ENCODE measurements at places on chromosomes 13 and 19.

GRCh38 chr13:98977568-98978265 is at the start of gene DOCK9:
DOCK9 (minus strand) TSS chr13:98978064; CDS start chr13:98977909, 155 bp downstream.
- peaks cover 3% of the 10 kb centered on the region for H3K4me1 ChIP-seq
- H3K27ac ChIP-seq, result no peak within 1 kb of the TSS
- no peaks in the 10 kb centered on the region for H3K27me3 ChIP-seq
- H3K4me3 ChIP-seq, result peak within 1 kb of the TSS; percentile 4

DNA sequence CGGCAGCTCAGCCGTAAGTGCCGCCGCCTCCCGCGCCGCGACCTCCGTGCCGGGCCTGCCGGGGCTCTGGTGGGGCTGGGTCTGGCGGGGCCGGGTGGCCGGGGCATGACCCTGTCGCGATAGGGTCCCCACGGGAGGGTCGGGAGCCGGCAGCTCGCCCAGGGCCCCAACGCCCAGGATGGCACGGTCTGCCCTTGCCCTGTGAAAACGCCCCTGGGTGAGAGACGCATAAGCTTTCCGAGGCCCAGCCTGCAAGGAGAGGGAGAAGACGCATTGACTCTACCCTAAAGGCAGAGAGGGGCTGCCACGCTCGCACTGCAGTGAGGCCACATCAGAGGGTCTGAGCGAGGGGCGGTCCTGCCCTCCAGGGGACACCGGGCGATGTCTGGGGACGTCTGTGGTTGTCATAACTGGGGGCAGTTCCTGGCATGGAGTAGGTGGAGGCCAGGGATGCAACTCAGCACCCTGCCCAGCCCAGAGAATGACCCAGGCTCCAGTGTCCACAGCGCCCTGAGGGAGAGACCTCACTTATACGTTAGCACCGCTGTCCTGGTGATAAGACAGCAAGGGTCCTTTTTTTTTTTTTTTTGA is 539 bp downstream of the ZNF554 start:
- H3K27ac ChIP-seq, result peak overlapping the region; percentile 42
- H3K27me3 ChIP-seq, result no peaks in the 10 kb centered on the region
- DNase-seq, result no peak
- no peaks in the 10 kb centered on the region for H3K36me3 ChIP-seq
- no peaks in the 10 kb centered on the region for H3K4me1 ChIP-seq

DNA sequence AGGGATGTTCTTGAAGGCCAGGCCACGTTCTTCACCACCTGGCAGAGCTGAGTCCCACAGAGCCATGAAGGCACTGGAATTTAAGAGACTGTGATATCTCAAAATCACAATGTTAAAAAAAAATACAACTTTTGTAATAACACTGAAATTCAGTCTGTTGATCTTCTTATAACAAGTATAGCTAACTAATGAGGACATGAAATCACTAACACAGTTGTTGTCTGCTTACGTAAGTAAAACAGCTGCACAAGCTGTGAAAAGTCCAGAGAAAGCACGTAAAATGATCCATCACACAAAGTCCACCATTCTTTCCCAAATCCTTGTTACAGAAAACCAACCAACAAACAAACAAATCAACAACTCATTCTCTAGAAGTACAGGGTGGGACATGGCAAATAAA is 32.9 kb downstream of the FLT3 start:
- no peak overlapping the region for H3K27ac ChIP-seq
- H3K27me3 ChIP-seq, result no peaks in the 10 kb centered on the region
- no peaks in the 10 kb centered on the region for H3K4me1 ChIP-seq
- no peak for DNase-seq
- no peaks in the 10 kb centered on the region for H3K36me3 ChIP-seq
- H3K4me3 ChIP-seq, result no peak overlapping the region

DNA sequence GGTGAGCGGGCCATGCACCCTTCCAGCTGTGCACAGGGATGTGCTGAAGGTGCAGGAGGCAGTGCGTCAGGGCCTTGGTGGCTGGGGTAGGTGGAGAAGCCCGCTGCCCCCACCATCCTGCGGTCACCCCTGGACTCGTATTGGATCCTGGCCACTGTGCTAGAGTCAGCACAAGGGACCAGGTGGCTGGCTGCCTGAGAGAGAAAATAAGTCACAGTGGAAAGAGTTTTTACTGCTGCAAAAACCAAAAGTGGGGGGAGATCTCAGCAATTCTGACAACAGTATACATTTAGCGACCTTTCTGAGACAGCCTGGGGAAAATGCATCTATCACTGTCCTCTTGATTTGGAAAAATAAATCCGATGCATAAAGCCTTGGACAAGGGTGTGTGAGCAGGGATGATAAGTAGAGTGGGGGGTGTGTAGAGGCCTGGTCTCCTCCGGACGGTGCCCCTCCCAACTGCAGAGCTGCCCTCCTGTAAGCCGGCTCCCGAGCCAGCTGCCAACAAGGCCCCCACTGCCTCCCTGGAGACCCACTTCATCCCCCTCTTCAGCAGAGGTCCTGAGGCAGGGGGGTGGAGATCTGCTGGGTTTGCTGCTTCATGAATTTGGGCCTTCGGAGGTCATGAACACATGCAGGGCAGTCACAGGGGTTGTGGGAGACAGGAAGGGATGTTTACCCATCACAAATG is 84.2 kb downstream of the SLC7A1 start:
- H3K4me1 ChIP-seq, result no peaks in the 10 kb centered on the region
- peaks cover 13% of the 10 kb centered on the region for H3K36me3 ChIP-seq
- H3K27me3 ChIP-seq, result no peaks in the 10 kb centered on the region
- H3K4me3 ChIP-seq, result no peak overlapping the region
- DNase-seq, result no peak

DNA sequence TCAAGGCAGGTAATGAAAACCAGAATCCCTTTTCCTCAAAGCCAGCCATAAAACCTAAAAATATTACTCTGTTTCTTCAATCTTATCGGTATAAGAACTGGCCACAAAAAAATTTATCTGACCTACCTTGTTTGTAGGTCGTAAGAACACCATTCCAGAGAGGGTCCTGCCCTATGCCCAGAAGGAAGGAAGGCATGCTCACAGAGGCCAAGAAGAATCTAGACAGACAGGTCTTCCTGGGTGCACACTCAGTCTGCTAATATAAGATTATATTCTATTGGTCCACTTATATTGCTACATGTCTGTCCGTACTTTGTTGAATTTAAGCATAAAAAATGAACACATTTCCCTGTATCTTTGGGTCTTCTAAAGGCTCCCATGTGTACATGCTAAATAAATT is 2136.1 kb upstream of the PCDH20 start:
- H3K36me3 ChIP-seq, result no peaks in the 10 kb centered on the region
- H3K4me3 ChIP-seq, result no peak overlapping the region
- no peaks in the 10 kb centered on the region for H3K27me3 ChIP-seq
- H3K4me1 ChIP-seq, result no peaks in the 10 kb centered on the region
- no peak overlapping the region for H3K27ac ChIP-seq

DNA sequence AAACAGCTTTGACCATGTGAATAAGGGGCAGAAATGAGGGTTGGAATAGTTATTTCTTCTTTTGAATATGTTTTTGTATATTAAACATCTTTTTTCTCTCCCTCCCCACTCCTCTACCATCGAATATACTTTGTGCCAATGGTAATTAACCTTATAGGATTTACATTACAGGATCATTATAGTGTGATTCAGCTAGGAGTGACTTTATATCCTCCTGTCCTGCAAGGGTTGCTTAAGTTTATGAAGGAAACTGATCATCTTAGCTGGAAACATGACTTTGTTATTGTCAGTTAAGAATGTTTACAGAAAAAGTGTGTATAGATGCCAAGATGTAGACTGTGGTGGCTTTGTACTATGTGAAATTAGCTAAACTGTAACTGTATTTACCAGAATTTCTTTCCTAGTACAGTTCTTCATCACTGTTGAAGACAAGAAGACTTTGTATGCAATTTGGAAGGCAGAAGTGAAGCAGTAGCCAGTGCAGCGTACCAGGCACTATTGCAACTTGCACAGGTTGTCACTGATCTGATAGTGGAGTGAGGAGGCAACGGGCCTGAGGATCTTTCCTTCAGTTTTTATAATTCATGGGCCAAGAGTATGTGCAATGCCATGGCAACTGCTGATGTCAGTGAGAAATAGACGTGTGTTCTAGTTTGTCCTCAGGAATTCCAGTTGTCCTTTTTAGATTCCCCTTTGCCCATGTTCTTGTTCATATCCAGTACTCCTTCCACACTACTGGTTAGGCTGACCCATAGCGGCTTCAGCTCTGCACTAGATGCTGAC is 8.2 kb upstream of the PAN3 start:
- no peak overlapping the region for H3K4me3 ChIP-seq
- DNase-seq, result no peak
- no peak overlapping the region for H3K27ac ChIP-seq
- H3K36me3 ChIP-seq, result no peaks in the 10 kb centered on the region
- H3K27me3 ChIP-seq, result no peaks in the 10 kb centered on the region

DNA sequence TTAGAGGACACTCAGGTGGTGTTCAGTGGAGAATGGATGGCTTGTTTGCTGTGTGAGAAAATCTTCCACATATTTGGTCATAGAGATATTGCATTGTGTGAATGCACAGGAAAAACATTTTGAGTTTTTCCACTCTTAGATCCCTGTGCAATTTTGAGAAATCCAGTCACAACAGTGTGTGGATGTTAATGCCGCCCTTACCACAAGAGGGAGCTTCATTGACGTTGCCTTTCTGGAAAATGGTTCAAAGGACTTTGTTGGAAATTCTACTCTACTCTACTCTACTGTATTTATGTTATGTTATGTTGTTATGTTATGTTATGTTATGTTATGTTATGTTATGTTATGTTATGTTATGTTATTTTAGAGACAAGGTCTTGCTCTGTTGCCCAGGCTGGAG is 13.4 kb downstream of the ZNF20 start:
- H3K27ac ChIP-seq, result no peak overlapping the region
- H3K4me3 ChIP-seq, result no peak overlapping the region
- no peaks in the 10 kb centered on the region for H3K4me1 ChIP-seq

DNA sequence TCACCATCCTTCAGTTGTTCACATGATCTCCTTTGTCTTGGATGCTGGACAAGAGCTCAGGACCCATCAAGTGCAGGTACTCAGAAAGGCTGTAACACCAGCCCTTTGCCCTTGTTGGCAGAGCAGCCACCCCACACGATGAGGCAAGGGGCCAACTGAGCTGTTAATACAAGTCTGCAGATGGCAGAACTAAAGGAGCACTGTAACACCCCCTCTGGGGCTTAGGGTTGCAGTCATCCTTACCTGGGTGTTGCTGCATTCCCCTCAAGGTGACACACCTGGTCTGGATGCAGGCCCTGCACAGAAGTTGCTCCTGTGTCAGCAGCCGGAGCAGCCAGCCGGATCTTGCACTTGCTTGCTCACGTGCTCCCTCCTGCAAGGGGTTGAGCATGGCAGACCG is 52.0 kb downstream of the STARD13 start:
- peak; percentile 46 for DNase-seq
- H3K4me1 ChIP-seq, result peaks cover 29% of the 10 kb centered on the region
- H3K36me3 ChIP-seq, result no peaks in the 10 kb centered on the region
- no peak overlapping the region for H3K4me3 ChIP-seq

- H3K36me3 ChIP-seq, result no peaks in the 10 kb centered on the region
- no peak overlapping the region for H3K4me3 ChIP-seq
- DNase-seq, result no peak
- H3K27me3 ChIP-seq, result no peaks in the 10 kb centered on the region
- H3K4me1 ChIP-seq, result peaks cover 7% of the 10 kb centered on the region
Observed at GRCh38 chr13:110242615-110243014, 64.3 kb downstream of the COL4A1 start.

GRCh38 chr13:96958286-96958891 is 35.9 kb downstream of the OXGR1 start:
- DNase-seq, result no peak
- H3K36me3 ChIP-seq, result no peaks in the 10 kb centered on the region
- no peak overlapping the region for H3K4me3 ChIP-seq
- no peak overlapping the region for H3K27ac ChIP-seq
- no peaks in the 10 kb centered on the region for H3K4me1 ChIP-seq

DNA sequence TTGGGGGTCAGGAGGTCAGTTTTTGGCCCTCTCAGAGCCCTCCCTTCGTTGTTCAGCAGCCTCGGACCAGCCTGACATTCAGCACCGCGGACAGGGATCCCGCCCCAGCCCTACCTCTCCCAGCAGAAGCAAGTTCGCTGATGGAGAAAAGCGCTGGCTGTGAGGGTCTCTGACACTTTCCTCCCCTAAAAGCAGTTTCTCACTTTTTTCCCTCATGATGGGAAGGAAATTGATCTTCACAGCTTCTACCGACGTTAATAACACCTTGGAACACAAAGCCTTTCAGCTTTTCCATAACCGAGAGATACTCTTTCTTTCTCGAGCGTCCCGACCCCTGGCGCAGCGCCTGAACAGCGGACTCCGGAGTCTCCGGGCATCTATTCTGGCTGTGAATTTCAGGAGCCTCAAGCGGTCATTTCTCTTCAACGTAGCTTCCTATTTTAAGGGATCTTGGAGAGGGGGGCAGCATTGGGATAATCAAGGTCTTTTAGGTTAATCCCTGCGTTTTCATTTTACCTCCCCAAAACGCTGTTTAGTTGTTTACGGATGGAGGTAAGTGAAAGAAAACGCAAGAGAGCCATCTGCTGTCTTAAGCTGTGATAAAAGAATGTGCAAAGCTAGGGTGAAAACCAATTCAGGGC is 467.2 kb downstream of the ITGBL1 start:
- H3K4me3 ChIP-seq, result no peak overlapping the region
- no peaks in the 10 kb centered on the region for H3K36me3 ChIP-seq
- H3K4me1 ChIP-seq, result no peaks in the 10 kb centered on the region
- no peak overlapping the region for H3K27ac ChIP-seq
- peaks cover 48% of the 10 kb centered on the region for H3K27me3 ChIP-seq

DNA sequence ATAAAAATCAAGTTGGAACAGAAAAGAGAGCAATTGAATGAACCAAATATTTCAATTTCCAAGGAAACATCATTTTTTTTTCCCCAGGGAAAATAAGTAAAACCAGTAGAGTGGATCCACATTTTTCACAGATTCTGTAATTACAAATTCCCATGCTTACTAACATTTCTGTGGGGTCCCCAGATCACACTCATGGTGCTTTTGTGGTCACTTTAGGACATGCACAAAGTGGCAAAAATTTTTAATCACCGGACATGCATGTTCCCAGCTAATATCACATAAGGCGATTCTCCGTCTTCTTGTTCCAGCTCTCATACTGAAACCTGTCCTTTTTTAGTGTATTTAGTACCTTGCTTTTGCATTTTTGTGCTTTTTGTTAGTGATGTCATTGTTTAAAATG is 748.2 kb upstream of the SLITRK1 start:
- no peak overlapping the region for H3K4me3 ChIP-seq
- no peaks in the 10 kb centered on the region for H3K27me3 ChIP-seq
- no peaks in the 10 kb centered on the region for H3K4me1 ChIP-seq
- H3K36me3 ChIP-seq, result no peaks in the 10 kb centered on the region

DNA sequence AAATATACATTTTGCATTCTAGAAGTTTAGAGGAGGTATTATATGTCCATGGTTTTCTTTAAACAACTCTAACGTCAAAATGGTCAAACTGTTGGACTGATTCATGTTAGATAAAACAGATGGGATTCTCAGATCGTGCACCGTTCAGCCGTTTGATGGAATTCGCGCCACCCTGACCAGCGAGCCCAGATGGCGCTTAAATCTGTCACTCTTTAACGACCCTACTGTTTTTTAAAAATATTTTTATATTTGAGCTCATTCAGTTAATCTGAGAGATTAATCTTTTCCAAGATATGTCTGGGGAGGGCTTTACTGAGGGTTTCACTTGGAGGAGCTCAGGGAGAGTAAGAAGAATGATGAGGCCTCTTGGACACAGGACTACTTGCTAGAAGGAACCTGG is 164.4 kb downstream of the TM9SF2 start:
- no peak overlapping the region for H3K27ac ChIP-seq
- H3K27me3 ChIP-seq, result no peaks in the 10 kb centered on the region
- no peaks in the 10 kb centered on the region for H3K4me1 ChIP-seq
- H3K36me3 ChIP-seq, result no peaks in the 10 kb centered on the region

- H3K27ac ChIP-seq, result peak overlapping the region; percentile 63
- H3K4me1 ChIP-seq, result peaks cover 17% of the 10 kb centered on the region
- no peak for DNase-seq
- H3K36me3 ChIP-seq, result no peaks in the 10 kb centered on the region
Observed at GRCh38 chr19:12913851-12914690, 5.0 kb downstream of the SYCE2 start.
